ENCODE measurements at places on chromosomes 2 and 18. TPM values are rescaled to one million over a fixed set of nuclear protein-coding genes. Genes with fewer than 3 reads are reported as not detected.
A peak's percentile ranks its signal among the peaks of the same experiment; 100 is the strongest.

- no peaks in the 10 kb centered on the region for H3K27me3 ChIP-seq
- no peaks in the 10 kb centered on the region for H3K36me3 ChIP-seq
- H3K4me1 ChIP-seq = no peaks in the 10 kb centered on the region
- no peak overlapping the region for H3K4me3 ChIP-seq
Observed at GRCh38 chr2:27003857-27004256, 28.9 kb upstream of the TMEM214 start.

DNA sequence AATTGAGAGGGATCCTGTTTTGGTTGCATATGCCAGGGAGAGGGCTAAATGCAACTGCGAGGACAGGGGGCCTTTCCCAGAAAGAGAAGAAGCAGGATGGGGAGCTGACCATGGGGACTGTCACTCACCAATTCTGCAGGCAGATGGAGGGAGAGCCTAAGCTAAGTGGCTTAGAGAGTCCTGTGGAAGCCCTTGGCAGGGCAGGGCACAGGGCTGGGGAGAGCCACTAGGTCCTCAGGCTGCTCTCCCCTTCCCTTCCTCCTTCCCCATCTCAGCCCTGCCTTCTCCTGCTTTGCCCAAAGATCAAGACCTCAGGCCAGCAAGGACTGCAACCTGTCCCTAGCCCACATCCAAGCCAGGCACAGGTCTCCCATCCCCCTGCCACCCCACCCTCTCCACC is 24.4 kb upstream of the CATIP start:
- H3K4me3 ChIP-seq = no peak overlapping the region
- DNase-seq = no peak
- H3K36me3 ChIP-seq = no peaks in the 10 kb centered on the region
- H3K27ac ChIP-seq = peak overlapping the region; percentile 87
- H3K4me1 ChIP-seq = peaks cover 77% of the 10 kb centered on the region
- no peaks in the 10 kb centered on the region for H3K27me3 ChIP-seq

DNA sequence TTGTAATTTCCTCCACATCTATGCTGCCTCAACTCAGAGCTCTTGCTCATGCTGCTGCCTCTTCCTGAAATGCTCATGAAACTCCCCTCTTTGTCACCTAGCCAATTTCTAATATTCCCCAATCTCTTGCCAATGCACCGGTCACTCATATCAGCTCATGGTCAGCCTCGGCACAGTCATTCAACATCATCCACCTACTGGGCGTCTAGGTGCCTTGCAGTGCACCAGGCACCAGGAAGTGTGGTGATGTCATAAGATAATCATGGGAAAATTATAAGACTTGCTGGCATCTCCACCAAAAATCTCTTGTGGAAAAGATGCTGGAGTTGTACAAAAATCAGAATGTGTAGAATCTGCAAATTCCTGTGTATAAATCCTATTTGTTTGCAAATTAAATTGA is 52.6 kb upstream of the RAB27B start:
- no peaks in the 10 kb centered on the region for H3K36me3 ChIP-seq
- DNase-seq = no peak
- H3K27me3 ChIP-seq = no peaks in the 10 kb centered on the region
- H3K27ac ChIP-seq = no peak overlapping the region
- no peak overlapping the region for H3K4me3 ChIP-seq

DNA sequence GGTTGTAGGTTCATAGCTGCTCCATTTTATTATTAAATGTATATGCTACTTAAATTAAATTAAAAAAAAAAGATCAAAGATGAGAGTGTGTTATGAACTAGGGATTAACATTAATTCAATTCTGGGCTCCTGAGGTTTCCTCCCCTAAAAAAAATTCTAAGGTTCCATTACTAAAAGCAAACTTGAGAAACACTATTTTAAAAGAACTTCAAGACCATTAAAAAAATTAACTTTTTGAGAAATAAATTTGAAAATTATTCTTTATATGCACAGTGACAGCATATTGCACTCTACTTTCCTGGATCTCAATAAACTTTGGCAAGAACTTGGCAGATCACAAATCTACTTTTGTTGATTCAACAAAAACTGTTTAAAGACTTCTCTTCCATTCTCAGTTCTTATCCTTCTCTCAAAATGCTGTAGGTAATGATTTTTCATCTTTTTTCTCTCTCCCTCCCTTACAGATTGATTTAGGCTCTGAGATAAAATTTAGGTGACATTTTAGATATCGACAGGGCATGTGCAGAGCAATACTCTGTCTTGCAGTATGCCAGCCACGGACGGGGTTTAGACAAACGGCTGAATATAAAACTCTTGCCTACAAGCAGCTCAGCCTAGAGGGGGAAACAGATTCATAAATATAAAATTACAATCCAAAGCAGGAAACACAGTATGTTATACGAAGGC is 592 bp upstream of the MARS2 start:
- H3K4me3 ChIP-seq = peak overlapping the region; percentile 99
- H3K27me3 ChIP-seq = no peaks in the 10 kb centered on the region
- no peak for DNase-seq
- no peaks in the 10 kb centered on the region for H3K36me3 ChIP-seq
- peaks cover 45% of the 10 kb centered on the region for H3K4me1 ChIP-seq

- no peak overlapping the region for H3K4me3 ChIP-seq
- H3K27me3 ChIP-seq = no peaks in the 10 kb centered on the region
- H3K36me3 ChIP-seq = no peaks in the 10 kb centered on the region
- peak overlapping the region; percentile 77 for H3K27ac ChIP-seq
Observed at GRCh38 chr2:45728458-45728942, 77.0 kb downstream of the PRKCE start.

DNA sequence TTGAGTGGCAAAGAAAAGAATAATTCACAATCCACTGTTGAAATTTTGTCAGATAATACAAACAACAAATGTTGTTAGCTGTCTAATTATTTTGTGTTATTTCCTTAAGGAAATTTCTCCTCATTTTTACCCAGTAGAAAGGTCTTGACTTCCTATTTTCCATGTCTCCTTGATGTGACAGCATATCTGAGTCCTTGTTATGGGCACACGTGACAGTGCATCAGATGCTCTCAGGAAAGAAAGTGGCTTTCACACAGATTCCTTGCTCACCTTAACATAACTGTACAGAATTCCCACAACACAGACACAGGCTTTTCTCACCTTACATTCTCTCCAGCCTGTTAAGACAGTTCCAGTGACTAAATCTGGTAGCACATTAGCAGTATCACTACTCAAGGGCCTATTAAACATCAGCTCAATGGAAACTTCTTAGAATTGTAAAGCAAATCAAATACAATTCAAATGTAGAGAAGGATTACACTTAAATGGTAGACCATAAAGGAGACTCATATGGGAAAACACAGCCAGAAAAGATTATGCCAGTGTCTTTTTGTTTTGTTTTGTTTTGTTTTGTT is 30.2 kb upstream of the GPR55 start:
- H3K36me3 ChIP-seq = no peaks in the 10 kb centered on the region
- no peak overlapping the region for H3K4me3 ChIP-seq
- peaks cover 9% of the 10 kb centered on the region for H3K4me1 ChIP-seq
- DNase-seq = no peak
- H3K27me3 ChIP-seq = peaks cover 11% of the 10 kb centered on the region

- no peaks in the 10 kb centered on the region for H3K36me3 ChIP-seq
- DNase-seq = peak; percentile 65
- no peak overlapping the region for H3K27ac ChIP-seq
Observed at GRCh38 chr2:2649109-2650072, 318.3 kb upstream of the MYT1L start.

GRCh38 chr18:52156166-52156565 is 183.8 kb upstream of the DCC start:
- H3K27me3 ChIP-seq = no peaks in the 10 kb centered on the region
- H3K4me3 ChIP-seq = no peak overlapping the region
- H3K27ac ChIP-seq = no peak overlapping the region
- H3K36me3 ChIP-seq = no peaks in the 10 kb centered on the region

- no peak for DNase-seq
- no peaks in the 10 kb centered on the region for H3K27me3 ChIP-seq
- H3K36me3 ChIP-seq = no peaks in the 10 kb centered on the region
- peak overlapping the region; percentile 20 for H3K4me3 ChIP-seq
- peak overlapping the region; percentile 80 for H3K27ac ChIP-seq
Observed at GRCh38 chr2:69177063-69177771, 164.2 kb downstream of the ANTXR1 start.

- no peaks in the 10 kb centered on the region for H3K27me3 ChIP-seq
- DNase-seq = no peak
- H3K4me1 ChIP-seq = peaks cover 27% of the 10 kb centered on the region
- H3K36me3 ChIP-seq = no peaks in the 10 kb centered on the region
Observed at GRCh38 chr2:109032229-109032820, 43.3 kb upstream of the EDAR start.

GRCh38 chr18:58221060-58221725 is 177.2 kb downstream of the NEDD4L start:
- no peaks in the 10 kb centered on the region for H3K4me1 ChIP-seq
- DNase-seq = no peak
- H3K4me3 ChIP-seq = no peak overlapping the region
- no peak overlapping the region for H3K27ac ChIP-seq
- H3K27me3 ChIP-seq = no peaks in the 10 kb centered on the region

DNA sequence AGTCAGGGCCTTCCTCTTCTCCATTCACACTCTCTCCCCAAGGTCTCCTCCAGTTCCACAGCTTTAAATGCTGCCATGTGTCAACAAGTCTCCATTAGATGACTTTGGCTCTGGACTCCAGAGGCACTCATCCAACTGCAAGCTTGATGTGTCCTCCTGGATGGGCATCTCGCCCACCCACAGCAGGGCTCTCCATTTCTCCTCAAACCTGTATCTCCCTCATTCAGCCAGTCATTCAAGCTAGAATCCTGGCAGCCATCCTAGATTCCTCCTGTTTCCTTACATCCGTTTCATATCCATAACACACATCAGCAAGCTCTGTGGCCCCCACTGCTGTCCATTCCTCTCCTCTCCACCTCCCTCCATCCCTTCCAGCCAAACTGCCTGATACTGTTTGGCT is 88.4 kb upstream of the AFF3 start:
- peaks cover 18% of the 10 kb centered on the region for H3K4me1 ChIP-seq
- no peak overlapping the region for H3K27ac ChIP-seq
- H3K36me3 ChIP-seq = no peaks in the 10 kb centered on the region
- H3K27me3 ChIP-seq = no peaks in the 10 kb centered on the region
- no peak for DNase-seq

- no peak for DNase-seq
- H3K4me1 ChIP-seq = no peaks in the 10 kb centered on the region
- no peaks in the 10 kb centered on the region for H3K36me3 ChIP-seq
- H3K4me3 ChIP-seq = no peak overlapping the region
Observed at GRCh38 chr18:26406324-26406723, 142.0 kb downstream of the KCTD1 start.

GRCh38 chr2:120541553-120541932 is 194.1 kb upstream of the GLI2 start:
- no peaks in the 10 kb centered on the region for H3K27me3 ChIP-seq
- peaks cover 14% of the 10 kb centered on the region for H3K4me1 ChIP-seq
- no peak overlapping the region for H3K27ac ChIP-seq
- DNase-seq = no peak
- no peaks in the 10 kb centered on the region for H3K36me3 ChIP-seq
- no peak overlapping the region for H3K4me3 ChIP-seq

DNA sequence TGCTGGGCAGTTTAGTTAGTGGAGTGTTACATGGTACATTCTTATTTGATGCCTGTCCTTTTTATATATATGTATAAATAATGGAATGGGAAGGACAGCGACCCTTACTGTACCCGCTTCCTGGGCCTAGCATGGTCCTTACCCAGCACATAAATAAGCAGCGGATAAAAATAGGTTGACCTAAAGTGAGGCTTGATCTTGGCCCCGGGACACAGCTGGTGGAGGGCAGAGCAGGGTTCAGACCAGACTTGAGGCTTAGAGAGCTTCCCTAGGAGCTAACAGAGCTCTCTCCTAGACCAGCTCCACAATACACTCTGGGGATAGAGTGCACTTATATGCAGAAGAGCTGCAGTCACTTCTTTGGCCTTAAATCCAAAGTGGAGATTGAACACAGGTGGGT is 46.9 kb upstream of the RPL31 start:
- no peak for DNase-seq
- no peak overlapping the region for H3K4me3 ChIP-seq
- H3K27ac ChIP-seq = no peak overlapping the region
- H3K4me1 ChIP-seq = no peaks in the 10 kb centered on the region

GRCh38 chr2:184730288-184730687 is 132.0 kb downstream of the ZNF804A start:
- H3K36me3 ChIP-seq = no peaks in the 10 kb centered on the region
- H3K4me3 ChIP-seq = no peak overlapping the region
- no peak overlapping the region for H3K27ac ChIP-seq
- no peak for DNase-seq

DNA sequence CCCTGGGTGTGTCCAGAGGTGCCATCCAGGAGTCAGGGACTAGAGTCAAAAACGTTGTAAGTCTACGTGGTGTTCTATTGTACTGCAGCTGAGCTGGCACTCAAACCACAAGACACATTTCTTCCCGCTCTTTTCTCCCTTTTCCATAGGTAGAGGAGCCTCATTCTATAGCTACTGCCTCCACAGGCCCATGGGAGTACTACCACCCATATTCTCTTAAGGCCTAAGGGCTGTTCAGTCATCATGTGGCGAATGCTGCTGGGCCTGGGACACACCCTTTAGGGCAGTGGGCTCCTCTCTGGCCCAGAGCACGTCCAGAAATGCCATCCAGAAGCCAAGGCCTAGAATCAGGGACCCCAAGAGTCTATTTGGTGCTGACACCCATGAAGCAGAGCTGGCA is 1271.7 kb downstream of the CNTNAP5 start:
- no peaks in the 10 kb centered on the region for H3K4me1 ChIP-seq
- no peak overlapping the region for H3K27ac ChIP-seq
- H3K27me3 ChIP-seq = no peaks in the 10 kb centered on the region
- DNase-seq = no peak
- H3K4me3 ChIP-seq = no peak overlapping the region
- no peaks in the 10 kb centered on the region for H3K36me3 ChIP-seq

DNA sequence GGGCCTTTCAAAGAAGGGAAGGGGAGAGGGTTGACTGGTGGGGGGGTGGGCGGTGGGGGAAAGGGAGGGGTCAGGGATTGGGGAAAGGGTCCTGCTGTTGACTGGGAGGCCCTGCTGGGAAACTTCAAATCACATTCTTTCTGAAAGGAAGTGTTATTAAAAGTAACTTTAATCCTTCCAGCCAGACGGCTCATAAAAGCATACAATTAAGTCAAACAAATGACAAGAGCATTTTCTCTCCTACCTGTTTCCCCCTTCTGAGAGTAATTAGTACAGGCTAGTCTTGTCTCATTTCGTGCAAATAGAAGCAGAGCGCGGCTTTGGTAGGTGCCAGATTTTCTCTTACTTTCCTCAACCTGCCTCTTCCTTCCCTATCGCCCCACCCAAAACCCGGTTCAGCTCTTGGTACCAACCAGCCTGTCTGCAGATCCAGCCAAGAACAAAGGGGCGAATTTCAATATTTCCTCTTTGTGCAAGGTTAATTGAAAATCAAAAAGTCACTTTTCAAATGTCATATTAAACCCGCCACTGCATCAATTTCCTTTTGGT is 2112.6 kb upstream of the PIK3C3 start:
- peaks cover 4% of the 10 kb centered on the region for H3K27me3 ChIP-seq
- H3K4me1 ChIP-seq = no peaks in the 10 kb centered on the region
- DNase-seq = no peak

GRCh38 chr18:79941473-79942119 is 9.9 kb downstream of the SLC66A2 start:
- peaks cover 47% of the 10 kb centered on the region for H3K4me1 ChIP-seq
- no peak overlapping the region for H3K4me3 ChIP-seq
- peaks cover 55% of the 10 kb centered on the region for H3K36me3 ChIP-seq
- no peak overlapping the region for H3K27ac ChIP-seq
- peak; percentile 46 for DNase-seq

The SERPINB8 gene
- 14.0 TPM for total RNA-seq

The MEP1B gene
- total RNA-seq = not detected

The SUPT7L gene
- total RNA-seq = 28.7 TPM

The CCL20 gene
- not detected for total RNA-seq

The ALPG gene
- not detected for total RNA-seq

The KIAA2012 gene
- not detected for total RNA-seq

The RGPD6 gene
- total RNA-seq = 24.4 TPM

The KCTD1 gene
- total RNA-seq = 4.5 TPM

The TRIM54 gene
- 0.79 TPM for total RNA-seq

The IL18R1 gene
- total RNA-seq = 97.6 TPM
